Iris pigment epithelial cell (primary cell): ENCODE measurements at places on chromosomes 11 and 22.

DNA sequence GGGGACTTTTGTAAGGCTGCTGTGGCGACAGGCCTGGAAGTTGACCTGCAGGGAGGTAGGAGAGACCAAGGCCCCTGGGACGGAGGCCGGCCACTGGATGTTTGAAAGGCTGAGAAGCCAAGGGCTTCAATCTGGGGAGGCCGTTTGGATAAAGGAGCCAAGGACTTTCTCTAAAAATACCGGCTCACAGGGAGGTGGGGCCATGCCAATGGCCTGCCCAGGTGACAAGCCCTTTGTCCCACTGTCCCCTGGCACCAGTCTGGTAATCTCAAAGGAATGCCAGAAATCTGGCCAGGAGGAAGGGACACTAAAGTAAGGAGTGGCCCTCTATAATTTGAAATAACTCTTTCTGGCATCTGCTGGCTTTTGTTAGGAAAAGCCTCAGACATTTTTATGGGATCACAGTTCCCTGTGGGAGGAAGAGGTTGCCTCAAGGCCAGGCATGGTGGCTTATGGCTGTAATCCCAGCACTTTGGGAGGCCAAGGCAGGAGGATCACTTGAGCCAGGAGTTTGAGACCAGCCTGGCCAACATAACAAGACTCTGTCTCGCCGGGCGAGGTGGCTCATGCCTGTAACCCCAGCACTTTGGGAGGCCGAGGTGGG lies 1.9 kb upstream of the CHKA start:
- no peak for DNase-seq

GRCh38 chr11:40513281-40513680 lies 946.2 kb downstream of the LRRC4C start:
- DNase-seq: no peak

GRCh38 chr11:20000351-20001134 lies 159.7 kb downstream of the DBX1 start:
- DNase-seq: no peak

GRCh38 chr22:50696251-50696798 lies 23.7 kb downstream of the SHANK3 start:
- no peak for DNase-seq

GRCh38 chr11:19311308-19312030 lies 70.7 kb upstream of the E2F8 start:
- peak; percentile 43 for DNase-seq

GRCh38 chr11:88448131-88448670 lies 110.7 kb upstream of the CTSC start:
- DNase-seq: no peak

GRCh38 chr11:8910649-8911026 lies 351 bp upstream of the AKIP1 start:
- DNase-seq: no peak

DNA sequence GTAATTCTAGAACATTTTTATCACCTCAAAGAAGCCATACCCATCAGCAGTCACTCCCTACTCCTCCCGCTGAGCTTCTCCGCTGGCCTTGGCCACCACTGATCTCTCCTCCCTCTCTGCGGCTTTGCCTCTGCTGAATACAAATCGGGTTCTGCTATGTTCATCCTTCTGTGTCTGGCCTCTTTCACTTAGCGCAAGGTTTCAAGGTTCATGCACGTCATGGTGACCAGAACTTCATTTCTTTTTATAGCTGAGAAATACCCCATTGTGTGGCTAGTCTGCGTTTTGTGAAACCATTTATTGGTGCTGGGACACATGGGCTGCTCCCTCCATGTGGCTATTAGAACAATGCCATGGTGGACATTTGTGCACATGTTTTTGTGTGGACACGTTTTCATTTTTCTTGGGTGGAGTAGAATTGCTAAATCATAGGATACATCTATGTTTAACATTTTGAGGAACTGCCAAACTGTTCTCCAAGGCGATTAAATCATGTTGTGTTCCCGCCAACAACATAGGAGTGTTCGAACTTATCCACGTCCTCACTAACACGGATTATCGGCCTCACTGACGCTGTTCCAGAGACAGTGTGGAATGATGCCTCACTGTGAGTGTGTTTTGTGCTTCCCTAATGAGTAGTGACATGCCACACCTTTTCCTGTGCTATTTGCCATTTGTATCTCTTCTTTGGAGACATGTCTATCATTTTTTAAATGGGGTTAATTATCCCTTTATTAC lies 24.2 kb upstream of the KRTAP5-6 start:
- DNase-seq: no peak

DNA sequence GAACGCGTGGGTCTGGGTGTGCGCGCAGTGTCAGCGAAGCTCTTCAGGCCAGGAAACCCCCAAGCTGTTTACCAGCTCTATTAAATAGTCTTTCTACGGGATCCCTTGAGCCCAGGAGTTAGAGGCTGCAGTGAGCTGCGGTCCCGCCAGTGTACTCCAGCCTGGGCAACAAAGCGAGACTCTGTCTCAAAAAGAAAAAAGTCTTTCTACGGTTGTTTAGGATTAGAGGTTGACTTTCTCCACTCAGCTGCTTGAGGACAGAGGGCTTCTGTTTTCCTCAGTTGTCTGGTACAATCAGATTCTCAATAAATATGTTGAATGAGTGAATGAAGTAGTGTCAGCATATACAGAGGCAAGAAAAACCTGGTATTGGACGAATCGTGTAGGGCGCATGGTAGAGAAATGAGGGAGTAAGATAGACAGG lies 619 bp downstream of the SART1 start:
- no peak for DNase-seq

DNA sequence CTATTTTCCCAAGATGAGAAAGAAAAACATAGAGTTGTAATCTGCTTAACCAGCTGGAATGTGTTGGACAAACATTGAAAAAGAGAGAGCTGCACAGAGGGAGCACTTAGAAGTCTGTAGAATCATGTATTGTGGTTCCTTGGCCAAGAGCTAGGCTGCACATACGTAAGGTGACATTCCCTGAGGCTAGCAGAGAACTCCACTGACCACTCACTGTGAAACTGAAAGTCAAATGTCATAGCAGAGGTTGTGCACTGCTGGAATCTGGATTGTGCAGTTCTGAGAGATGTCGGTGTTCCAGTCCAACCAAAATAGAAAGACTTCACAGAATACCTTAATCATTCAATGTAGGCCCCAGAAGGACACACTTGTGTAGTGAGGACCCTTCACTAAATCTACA lies 772.8 kb upstream of the RAG2 start:
- DNase-seq: no peak

- no peak for DNase-seq
These were observed 41.2 kb downstream of the SYT9 start for GRCh38 chr11:7292922-7293321.

DNA sequence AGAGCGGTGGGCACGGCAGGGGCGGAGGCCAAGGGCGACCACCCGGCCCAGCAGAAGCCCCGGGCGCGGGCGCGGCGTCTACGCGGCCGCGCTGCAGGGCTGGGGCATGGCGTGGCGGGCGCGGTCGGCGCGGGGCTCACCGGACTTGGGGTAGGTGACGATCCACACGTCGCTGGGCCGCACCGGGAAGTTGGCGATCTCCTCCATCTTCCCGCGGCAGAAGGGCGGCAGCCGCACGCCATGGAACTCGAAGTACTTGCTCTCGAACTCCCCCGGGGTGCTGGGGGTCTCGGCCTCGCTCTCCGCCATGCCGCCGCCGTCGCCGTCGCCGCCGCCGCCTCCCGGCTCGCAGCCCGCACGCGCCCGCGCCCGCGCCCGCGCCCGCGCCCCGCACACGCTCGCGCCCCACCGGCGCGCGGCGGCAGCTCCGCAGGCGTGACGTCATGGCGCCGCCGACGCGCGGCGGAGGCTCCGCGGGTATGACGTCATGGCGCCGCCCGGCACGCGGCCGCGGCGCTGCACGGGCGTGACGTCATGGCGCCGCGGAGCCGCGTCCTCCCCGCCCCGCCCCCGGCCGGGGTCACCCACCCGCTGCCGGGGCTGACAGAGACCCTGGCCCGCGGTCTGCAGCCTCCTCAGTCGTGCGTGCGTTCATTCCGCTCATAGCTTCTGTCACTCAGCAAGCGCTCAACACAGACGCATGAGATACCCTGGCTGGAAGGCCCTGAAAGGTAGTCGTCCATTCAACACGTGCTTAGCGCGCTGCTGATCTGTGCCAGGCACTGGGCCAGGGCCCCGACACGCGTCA lies at the start of gene SULT4A1:
TSS of gene SULT4A1 (minus strand) at position 440 of the 808 bp plus-strand sequence. CDS start at position 309, 131 bp downstream.
- peak; percentile 26 for DNase-seq

- DNase-seq: no peak
These were observed 265.9 kb downstream of the LARGE1 start for GRCh38 chr22:33654173-33654895.

GRCh38 chr22:29306835-29307595 lies 565 bp downstream of the GAS2L1 start:
- DNase-seq: peak; percentile 79

- no peak for DNase-seq
These were observed 17.6 kb upstream of the LMO1 start for GRCh38 chr11:8281266-8281665.

DNA sequence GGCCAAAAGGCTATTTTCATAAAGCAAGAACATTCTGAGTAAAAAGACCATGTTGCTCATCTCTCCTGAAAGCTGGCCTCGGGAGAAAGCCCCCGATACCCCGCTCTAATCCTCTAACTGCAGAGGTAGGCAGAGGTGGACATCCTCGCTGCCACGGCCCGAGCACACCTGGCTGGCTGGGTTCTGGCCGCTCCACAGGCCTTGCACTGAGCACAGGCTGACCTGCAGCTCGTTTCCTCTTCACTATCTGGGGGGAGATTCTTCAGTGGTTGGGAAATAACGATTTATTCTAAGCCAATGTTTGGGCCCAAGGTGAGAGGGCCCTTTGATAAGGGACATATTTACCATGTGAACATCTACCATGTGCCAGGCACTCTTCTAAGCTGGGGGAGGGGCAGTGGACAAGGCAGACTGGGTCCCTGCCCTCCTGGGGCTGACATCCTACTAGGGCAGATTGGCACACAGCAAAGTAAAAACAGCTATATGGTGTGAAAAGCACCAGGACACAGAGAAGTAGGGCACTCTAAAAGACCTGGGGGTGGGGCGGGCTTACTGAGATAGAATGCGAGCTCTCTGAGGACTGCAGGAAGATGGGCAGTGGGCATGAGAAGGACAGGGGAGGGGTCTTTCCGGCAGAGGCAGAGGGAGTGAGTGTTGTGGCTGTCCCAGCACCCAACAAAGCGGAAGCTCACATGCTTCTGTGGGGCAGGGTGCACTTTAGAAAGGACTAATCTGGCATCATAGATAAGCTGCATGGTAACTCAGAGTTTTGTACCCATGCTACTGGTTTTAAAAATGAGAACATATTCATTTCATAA lies 65.5 kb upstream of the ARFGAP3 start:
- DNase-seq: no peak

GRCh38 chr11:108734956-108735559 lies 70.2 kb downstream of the DDX10 start:
- DNase-seq: no peak

GRCh38 chr11:35337914-35338305 lies 81.4 kb downstream of the SLC1A2 start:
- peak; percentile 34 for DNase-seq

DNA sequence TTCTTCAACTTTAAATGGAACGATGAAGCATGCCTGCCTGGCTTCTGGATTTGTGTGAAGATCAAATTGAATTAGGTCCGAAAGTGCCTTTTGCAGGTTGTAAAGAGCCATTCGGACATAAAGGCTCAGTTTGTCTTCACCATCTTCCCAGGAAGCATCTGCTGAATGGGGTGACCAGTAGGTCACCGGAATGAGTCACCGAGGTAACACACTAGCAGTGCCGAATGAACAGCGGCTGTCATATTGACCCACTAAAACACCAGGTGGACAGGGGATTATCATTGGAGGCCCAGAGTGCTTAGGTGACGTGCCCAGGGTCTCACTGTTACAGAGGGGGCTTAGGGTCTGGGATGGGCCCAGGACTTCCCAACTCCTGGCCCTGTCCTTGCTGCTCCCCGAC lies 43.1 kb upstream of the MYH9 start:
- DNase-seq: peak; percentile 48

DNA sequence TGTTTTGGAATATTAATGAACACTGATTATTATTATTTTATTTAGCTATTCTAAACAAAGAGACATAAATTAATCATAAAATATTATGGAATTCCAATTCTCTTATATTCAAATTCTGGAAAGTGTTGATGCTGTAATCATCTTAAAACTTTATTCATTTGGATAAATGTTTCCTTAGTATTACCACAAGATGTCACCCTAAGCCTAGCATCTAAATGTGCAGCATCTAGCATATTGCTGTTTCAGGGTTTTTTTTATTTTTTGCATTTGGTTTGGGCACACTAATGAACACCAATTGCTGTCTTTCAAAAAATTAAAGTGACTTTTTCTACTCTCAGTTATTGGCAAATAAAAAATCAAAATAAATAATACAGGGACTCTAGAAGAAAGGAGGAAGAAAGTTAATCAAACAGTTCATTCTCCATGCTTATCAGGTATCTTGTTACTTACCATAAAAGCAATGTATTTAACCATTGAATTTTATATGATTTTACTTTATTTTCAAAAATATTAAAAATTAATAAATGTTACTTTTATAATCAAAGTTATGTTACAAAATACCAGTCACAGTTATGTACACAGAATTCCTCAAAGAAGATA lies 31.8 kb downstream of the DLG2 start:
- peak; percentile 53 for DNase-seq

GRCh38 chr11:119684361-119685110 lies 44.5 kb downstream of the NECTIN1 start:
- peak; percentile 75 for DNase-seq

GRCh38 chr11:84145616-84146185 lies 859.5 kb upstream of the CCDC90B start:
- DNase-seq: no peak

- DNase-seq: no peak
These were observed 1014.1 kb downstream of the LRRC4C start for GRCh38 chr11:40445391-40445790.

- no peak for DNase-seq
These were observed 14.4 kb downstream of the CDKN1C start for GRCh38 chr11:2870969-2871680.
